T47D (cell line): ENCODE measurements at places on chromosomes 2 and 18.

DNA sequence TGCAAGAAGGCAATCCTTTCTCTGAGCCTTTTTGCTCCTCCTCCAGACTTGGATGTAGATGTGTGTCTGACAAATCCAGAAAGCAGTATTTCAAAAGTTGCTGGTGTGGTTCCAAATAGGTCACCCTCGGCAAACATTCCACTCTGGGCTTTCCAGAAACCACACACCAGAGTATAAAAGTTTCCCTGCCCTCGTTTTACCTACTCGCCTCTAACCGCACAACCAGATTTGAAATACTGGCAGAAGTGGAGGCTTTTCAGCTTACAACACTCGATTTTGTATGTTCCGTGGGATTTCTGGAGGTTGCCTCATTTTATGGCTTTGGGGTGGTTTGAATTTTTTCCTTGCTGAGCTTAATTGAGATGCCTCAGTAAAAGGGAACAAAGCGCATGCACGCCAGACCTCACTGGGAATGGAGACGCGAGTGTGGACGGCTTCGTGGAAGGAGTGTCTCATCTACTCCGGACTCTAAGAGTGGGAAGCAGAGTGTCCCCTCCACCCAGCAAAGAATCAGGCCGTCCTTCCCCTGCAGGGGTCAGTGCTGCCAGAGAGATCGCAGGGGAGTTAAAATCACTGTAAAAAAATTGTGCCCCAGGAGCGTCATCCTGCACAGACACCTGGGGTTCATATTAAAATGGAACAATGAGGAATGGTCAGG is 44.0 kb upstream of the RPL31 start:
- peak; percentile 82 for DNase-seq

- no peak for DNase-seq
Observed at GRCh38 chr18:43570593-43570992, 293.3 kb upstream of the SYT4 start.

DNA sequence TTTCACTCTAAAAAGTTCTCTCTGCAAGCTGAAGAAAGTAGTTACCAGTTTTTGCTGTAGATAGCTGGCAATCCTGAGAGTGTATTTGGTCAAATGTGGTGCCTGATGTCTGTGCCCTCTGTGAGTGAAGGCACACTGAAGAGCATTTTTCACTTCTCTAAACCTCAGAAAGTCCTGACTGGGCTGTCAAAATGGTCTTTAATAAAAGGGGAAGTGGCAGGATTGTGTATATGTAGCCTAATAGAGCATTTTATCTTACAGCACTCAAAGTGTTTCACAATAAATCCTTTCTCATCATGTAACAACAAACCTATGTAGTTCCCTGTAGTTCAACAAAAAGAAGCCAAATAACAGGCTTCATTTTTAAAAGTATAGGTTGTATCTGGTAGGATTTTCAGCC is 1552.3 kb upstream of the SLC39A10 start:
- no peak for DNase-seq

- no peak for DNase-seq
Observed at GRCh38 chr2:127080938-127081755, 25.8 kb downstream of the BIN1 start.

DNA sequence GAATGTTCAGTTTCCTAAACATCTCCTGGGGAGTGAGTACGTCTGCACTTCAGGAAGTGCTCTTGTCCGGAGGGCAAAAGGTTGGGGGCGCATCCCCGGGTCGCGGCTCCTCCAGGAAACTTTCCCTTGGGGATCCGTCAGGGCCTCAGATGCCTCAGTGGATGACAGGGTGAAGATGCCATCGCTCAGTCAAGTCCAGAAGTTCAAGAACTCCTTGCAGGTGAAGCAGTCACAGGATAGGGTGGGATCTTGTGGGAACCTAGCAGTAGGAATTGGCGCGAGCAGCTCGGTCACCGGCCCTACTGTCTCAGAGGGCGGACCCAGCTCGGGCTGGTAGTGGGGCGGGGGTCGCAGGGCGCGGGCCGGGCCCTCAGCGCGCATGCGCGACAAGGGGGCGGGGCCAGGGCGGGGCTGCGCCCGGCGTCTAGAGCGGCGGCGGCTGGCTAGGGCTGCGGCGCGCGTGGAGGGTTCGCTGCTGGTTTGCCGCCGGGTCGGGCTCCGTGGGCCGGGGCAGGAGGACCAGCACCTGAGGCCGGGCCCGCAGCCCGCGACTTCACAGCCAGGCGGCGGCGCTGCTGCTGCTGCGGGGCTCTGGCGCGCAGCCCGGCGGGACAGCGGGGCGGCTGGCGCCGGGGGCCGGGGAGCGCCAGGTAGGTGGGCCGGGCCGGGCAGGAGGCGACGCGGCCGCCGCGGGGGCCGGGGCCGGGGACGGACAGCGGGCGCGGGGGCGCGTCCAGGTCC is at the start of gene INPP4A:
Gene INPP4A (plus strand): TSS at position 423 of the 741 bp plus-strand sequence. CDS start 75,191 bp downstream, outside the sequence.
- DNase-seq: peak; percentile 61

DNA sequence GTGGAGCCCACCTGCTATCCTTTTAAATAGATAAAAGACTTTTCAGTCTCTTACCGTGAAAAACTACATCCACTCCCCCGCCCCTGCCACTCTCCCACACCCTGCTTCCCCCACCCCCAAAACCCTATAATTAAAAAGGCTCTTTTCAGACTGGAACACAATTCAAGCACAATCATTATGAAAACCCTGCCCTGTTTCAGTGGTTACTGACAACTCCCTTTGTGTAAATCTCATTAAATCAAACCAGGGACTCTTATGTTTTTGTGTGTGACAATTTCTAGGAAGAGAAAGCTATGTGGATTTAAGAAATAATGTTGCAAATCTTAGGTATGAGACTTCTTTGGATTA is 21.0 kb upstream of the ZNF532 start:
- DNase-seq: no peak

DNA sequence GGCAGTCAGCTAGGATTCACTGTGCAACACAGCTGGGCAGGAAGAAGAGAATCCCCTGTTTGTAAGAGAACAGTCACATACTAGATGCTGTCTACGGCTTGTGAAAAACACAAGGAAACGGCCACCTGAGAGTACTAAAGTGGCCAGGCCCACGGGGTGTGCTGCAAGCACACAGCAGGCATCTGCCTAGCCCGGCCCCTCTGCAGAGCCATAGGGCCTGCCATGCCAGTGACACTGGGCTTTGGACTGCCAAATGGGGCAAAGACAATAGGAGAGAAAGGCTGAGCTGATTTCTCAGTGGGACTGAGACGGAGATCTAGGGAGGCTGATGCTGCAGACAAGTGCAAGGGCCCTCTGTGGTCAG is 10.3 kb downstream of the TUBB6 start:
- no peak for DNase-seq

DNA sequence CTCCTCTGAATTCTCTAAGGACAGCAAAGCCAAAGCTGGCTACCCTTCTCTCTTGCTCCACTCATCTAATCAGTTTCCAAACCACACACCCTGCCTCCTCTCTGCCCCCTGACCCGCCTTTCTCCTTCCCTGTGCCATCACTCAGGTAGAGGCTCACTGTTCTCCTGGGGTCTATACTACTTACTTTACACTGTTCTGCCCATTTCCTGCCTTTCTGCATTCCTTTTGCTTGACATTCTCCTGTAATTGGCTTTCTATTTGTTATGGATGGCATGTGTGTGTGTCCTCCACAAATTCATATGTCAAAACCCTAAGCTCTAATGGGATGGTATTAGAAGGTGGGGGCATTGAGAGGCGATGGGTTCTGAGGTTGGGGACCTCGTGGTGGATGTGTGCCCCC is 675.2 kb upstream of the ID2 start:
- peak; percentile 39 for DNase-seq

- no peak for DNase-seq
Observed at GRCh38 chr2:133579274-133579673, 11.0 kb upstream of the NCKAP5 start.

- no peak for DNase-seq
Observed at GRCh38 chr18:32270341-32270740, 80.5 kb downstream of the MEP1B start.

- DNase-seq: no peak
Observed at GRCh38 chr18:25348386-25349130, 3.4 kb downstream of the ZNF521 start.

GRCh38 chr18:26893996-26894395 is 28.5 kb upstream of the AQP4 start:
- DNase-seq: no peak

DNA sequence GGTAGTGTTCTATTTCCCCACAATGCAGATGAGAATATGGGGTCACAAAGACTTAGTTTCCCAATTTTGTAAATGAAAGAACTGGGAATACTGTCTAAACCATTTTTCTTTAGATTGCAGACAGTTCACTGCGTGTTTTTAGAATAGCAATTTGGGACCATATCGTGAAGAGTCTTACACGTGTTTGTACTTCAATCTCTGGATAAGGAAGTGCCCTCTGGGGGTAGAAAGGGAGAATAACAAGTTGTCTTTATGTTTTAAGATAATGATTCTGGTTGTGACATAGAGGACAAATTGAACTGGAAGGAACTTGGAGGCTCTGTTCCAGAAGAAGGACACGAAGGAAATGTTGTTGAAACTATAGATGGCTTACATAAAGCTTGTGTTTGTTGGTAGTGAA is 457.7 kb downstream of the CBLN2 start:
- peak; percentile 56 for DNase-seq

DNA sequence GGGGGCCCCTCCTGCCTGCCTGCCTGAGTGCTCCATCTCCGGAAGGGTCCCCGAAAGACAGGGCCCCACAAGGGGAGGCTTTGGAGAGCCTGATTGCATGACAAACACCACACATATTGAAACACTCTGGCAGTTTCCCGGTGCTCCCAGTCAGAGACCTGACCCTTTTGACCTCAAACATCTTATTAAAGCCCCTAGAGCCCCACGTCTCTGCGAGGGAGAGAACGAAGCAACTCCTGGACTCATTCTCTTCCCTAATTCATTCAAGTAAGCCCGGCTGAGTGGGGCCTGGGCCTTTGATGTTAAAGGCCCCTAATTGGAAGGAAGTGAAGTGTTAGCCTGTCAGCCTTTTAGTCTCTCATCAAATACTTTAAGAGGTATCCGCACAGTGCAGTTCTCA is 335.6 kb downstream of the CYRIA start:
- DNase-seq: no peak

GRCh38 chr2:235966932-235967757 is 201.0 kb downstream of the GBX2 start:
- no peak for DNase-seq

- DNase-seq: no peak
Observed at GRCh38 chr2:176637142-176637485, 367.9 kb downstream of the MTX2 start.

DNA sequence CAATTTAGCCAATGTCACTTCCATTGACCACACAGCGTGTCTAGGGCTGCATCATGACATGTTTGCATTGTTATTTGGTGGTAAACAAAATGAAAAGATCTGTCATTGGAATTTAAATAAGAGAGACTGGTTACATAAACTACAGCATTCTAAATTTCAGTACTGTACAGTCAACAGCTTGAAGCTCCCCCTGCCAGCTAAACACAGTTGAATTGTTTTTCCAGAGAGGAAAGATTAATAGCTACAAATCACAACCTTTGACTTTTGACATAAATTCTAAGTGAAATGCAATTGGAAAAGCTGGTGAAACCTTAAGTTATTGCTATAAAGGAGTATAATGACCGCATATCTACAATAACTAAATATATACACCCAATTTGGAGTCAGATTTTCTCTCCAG is 1600.0 kb upstream of the ACVR2A start:
- no peak for DNase-seq

DNA sequence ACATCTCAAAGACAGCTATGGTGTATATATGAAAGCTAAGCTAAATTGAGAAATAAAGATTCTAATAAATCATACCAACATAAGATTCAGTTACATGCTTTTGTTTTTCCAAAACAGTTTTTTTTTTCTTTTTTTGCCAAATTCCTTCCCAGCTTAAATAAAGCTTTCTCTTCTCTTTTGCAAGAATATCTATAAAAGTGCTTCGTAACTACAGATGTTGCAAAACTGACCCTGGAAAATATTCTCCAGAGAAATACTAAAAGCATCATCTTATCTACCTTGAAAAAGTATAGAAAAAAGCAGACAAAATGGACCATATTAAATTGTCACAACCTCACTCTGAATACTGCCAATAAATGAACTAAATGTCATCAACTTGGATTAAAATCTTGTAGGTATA is 38.7 kb downstream of the FANCL start:
- no peak for DNase-seq

DNA sequence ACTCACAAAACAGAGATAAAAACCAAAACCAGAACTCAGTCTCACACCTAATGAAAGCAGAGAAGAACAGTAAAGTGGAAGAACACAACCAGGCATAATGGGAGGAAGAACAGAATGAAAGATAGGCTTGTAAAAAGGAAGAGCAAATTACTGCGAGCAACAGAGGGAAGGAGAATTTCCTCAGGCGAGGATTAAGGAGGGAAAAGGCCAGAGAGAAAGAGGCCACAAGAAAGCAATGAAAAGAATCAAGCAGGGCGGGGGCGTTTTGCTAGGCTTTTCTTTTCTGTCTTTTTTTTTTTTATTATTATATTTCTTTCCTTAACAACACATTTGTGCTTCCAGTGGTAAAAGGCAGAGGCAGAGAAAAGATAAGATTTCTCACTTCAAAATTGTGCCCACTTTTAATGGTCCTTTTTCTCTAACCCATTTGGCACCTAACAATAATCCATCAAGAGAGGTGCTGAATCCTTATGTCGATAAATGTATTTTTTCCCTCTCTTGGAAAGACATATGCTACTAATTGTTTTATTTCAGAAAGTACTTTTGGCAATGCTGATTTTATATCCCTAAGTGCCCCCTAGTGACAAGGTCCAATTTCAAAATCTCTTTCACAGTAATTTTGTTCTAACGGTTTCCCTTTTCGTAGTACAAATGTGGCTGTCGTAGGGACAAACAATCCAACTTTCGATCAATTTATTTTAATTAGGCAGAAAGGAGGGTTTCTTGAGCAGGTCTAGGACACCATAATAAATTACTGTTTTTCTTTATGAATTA is 138.7 kb upstream of the AQP4 start:
- peak; percentile 21 for DNase-seq

GRCh38 chr2:176024083-176024482 is 22.0 kb upstream of the LNPK start:
- DNase-seq: no peak

DNA sequence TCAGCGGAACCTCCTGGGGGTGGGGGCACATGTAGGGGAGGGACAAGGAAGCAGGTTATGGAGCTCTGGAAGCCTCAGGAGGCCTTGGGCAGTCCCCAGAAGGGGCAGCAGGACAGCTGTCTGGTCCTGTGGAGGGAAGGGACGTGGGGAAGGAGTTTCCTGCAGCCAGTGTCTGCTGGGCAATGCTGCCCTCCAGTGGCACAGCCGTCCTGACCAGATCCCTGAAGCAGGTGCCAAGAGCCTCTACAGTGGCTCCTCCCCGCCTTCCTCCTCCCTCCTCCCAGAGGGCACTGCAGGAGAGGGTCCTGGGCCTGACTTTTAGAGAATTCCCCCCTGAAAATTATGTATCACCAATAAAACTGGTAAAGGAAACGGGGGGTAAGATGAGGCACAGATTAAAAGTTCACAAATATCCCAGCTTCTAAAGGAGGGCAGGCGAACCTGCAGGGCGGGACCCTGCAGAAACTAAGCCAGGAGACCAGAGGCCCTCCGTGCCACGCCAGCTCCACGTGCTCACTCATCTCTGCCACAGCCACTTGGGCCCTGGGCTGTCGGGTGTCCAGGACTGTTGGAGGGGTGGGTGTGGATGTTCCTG is 258.5 kb downstream of the TWIST2 start:
- DNase-seq: peak; percentile 88

GRCh38 chr18:12255626-12256026 is 1.5 kb downstream of the CIDEA start:
- peak; percentile 48 for DNase-seq
